ENCODE measurements at places on chromosomes 7 and 10. TPM values are rescaled to one million over a fixed set of nuclear protein-coding genes. Genes with fewer than 3 reads are reported as not detected.

Gene PKD2L1
- total RNA-seq: not detected

Gene HMX2
- total RNA-seq: 0.90 TPM

Gene CPA2
- not detected for total RNA-seq

Gene CPN1
- not detected for total RNA-seq

Gene NPY4R
- total RNA-seq: not detected

Gene CDHR1
- total RNA-seq: 1.8 TPM

DNA sequence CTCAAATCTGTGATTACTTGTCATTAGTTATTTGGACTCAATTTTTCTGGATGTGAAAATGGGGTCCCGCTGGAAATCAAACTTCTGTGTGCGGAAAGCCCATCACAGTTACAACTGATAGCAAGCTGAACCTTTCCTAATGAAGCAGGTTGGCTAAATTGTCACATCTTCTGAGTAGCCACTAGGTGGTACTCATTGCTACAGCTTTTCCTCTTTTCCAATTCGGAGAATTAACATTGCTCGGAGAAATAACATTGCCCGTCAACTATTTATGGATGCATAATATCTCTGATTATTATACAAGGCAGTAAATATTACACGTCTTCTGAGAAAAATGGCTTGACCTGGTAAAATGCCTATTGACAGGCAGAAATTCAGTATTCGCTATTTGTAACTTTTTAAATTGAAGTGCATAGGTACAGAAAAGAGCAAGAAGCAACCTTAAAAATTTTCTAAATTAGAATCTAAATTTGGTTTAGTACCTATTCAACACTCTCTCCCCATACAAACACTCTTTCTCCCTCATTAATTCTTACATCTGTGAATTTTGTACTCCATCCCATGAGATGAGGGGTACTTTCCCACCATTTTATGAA, 17.3 kb upstream of the BLOC1S2 start:
- no peaks in the 10 kb centered on the region for H3K4me1 ChIP-seq
- H3K27ac ChIP-seq: no peak overlapping the region

- H3K36me3 ChIP-seq: no peaks in the 10 kb centered on the region
- peaks cover 6% of the 10 kb centered on the region for H3K27me3 ChIP-seq
- no peaks in the 10 kb centered on the region for H3K4me1 ChIP-seq
- no peak for DNase-seq
Measured at GRCh38 chr10:31657434-31657872, 271.2 kb downstream of the ARHGAP12 start.

DNA sequence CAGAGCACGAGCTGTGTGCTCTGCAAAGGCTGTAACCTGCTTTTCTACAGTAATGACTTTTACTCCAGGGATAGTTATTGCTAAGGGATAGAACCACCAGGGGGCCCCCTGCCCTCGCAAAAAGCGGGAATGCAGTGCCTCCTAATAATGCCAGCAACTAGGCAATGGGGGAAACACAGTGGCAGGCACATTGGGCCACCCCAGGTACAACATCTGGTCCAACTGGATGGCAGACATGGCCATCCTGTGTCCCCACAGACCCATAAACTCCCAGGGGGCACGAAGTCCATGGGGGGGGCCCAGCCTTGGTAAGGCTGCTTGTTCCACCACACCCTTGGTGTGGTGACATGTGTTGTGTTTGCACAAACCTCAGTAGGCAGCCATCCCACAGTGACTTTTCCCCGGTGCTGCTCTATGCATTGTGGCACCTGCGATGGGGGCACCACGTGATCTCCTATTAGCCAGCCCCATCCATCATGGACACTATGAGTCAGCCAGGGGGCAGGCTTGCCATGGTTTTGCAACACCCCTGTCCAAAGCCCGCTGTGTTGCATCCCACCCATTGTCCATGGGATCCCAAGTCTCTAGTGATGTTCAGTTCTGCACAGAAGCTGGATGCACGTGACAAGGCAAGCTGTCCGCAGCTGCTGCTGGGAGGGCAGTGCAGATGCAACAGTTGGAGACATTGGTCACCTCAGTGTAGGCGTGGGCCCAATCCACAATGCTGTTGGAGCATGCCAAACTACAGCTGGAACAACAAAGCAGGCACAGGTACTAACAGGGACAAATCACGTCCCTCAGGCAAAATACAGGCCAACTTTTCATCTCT, 84.0 kb downstream of the ANLN start:
- H3K36me3 ChIP-seq: no peaks in the 10 kb centered on the region
- peak; percentile 65 for DNase-seq
- H3K27ac ChIP-seq: peak overlapping the region; percentile 39
- peaks cover 20% of the 10 kb centered on the region for H3K4me1 ChIP-seq

DNA sequence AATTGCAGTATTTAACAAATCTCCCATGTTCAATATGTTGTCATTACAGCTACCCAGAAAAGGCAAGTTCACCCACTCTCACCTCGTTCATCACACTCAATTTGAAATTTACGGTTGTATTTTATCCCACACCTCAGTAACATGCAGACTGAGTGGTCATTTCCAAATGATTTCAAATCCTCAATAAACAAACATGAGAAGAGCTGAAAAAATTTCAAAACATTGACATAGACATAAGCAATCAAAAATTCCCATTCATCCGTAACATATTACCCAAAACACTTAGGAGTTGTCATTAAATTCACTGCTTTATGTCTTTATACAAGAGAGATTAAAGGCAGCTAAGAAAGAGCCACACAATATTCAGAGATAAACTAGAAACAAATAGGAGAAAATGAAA, 61.7 kb upstream of the NEBL start:
- H3K4me3 ChIP-seq: no peak overlapping the region
- H3K27ac ChIP-seq: no peak overlapping the region
- H3K27me3 ChIP-seq: no peaks in the 10 kb centered on the region
- no peak for DNase-seq
- H3K36me3 ChIP-seq: no peaks in the 10 kb centered on the region
- H3K4me1 ChIP-seq: no peaks in the 10 kb centered on the region

DNA sequence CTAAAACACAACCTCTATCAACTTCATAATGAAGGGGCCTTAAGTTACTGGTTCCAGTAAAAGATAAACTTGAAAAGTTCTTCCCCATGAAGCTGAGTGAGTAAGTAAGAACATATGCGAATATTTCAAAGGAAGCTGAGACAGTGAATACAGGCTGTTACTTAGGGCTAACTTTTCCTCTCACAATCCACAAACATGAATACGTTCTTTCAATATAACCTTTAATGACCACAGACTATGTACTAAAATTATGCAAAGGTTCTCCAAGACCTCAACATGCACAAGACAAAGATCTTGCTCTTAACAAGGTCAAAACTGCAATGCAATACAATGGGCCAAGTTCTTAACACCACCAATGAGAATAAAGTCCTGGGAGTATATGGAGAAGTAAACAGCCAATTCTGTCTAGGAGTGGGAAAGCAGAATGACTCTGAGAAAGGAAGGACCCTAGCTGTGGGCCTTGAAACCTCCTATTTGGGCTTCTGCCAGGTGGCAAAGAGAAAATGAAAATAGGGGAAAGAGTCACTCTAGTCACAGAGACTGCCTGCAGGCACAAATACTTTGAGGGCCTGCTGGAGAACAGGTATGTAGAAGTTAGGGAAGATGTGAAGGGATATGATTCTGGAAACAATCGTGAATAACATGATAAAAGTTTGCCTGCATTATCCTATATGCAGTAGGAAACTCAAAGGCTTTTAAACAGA, 43.7 kb downstream of the OSBPL3 start:
- H3K27ac ChIP-seq: peak overlapping the region; percentile 17
- no peak for DNase-seq
- H3K27me3 ChIP-seq: no peaks in the 10 kb centered on the region
- H3K4me1 ChIP-seq: peaks cover 42% of the 10 kb centered on the region
- H3K36me3 ChIP-seq: peaks cover 37% of the 10 kb centered on the region

DNA sequence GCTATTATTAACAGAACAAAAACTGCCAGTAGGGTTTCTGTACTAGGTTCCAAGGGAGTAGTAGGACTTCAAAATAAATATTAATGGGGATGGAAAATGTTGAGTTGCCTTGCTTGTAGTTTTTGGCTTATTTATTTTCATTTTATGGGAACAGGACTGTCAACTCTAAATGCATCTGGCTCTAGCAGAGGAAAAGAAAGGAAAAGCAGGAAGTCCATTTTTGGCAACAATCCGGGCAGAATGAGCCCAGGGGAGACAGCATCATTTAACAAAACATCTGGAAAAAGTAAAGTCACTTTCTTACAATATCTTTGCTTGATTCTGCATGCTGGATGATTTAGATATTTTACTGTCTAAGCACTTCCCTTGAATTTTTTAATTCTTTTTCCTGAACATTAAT, 69.4 kb downstream of the NOC3L start:
- no peaks in the 10 kb centered on the region for H3K36me3 ChIP-seq
- DNase-seq: no peak
- H3K27ac ChIP-seq: no peak overlapping the region
- H3K27me3 ChIP-seq: peaks cover 25% of the 10 kb centered on the region
- no peak overlapping the region for H3K4me3 ChIP-seq
- no peaks in the 10 kb centered on the region for H3K4me1 ChIP-seq

GRCh38 chr10:131855461-131856401, 45.1 kb upstream of the PPP2R2D start:
- H3K36me3 ChIP-seq: no peaks in the 10 kb centered on the region
- no peak for DNase-seq
- H3K27me3 ChIP-seq: peaks cover 1% of the 10 kb centered on the region
- H3K27ac ChIP-seq: no peak overlapping the region
- no peaks in the 10 kb centered on the region for H3K4me1 ChIP-seq

DNA sequence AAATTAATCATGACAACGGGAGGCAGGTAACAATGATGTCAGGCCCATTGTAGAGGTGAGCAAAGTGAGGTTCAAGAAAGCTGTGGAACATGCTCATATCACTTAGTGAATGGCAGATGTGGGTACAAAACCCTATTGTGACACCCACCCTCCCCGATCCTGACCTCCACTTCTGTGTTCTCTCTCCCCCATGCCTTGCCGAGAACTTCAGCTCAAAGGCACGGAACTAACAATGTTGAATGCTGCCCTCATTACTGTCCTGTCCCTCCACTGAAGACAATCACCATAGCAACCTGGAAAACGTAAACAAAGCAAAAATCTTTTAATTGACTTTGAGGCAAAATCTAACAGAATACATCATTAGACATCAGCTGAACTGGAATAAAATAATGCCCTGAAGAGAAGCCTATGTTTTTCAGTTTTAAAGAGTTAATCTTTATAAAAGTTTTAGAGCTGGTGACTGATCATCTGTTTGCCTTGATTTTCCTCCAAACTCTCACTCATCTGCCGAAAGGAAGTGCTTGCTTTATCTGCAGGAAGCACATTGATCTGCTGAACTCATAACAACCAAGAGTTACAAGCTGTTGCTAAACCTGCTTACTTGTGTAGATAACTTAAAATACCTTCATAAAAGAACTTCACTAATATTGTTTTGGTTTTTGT, 133.6 kb downstream of the CUBN start:
- H3K27me3 ChIP-seq: no peaks in the 10 kb centered on the region
- H3K4me3 ChIP-seq: no peak overlapping the region
- H3K4me1 ChIP-seq: peaks cover 9% of the 10 kb centered on the region
- no peak for DNase-seq

GRCh38 chr7:75658369-75658768, 80.4 kb downstream of the HIP1 start:
- DNase-seq: no peak
- H3K4me1 ChIP-seq: no peaks in the 10 kb centered on the region
- no peaks in the 10 kb centered on the region for H3K27me3 ChIP-seq
- H3K36me3 ChIP-seq: no peaks in the 10 kb centered on the region

DNA sequence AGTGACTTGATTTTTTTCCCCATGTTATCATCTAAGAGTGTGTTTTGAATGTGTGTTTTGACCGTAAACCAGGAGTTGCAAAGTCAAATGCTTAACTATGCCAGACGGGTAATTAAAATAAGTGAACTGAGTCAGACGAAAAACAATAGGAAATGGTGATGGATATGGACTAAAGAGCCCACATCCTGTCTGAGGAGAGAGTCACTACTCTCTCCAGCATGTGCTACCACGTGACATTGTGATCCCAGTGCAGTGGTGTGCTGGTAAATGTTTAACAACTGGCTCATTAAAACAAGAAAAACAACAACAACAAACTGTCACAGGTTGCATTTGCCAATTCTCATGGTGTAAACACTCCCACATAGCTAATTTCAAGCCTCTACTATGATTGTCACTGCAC, 164.3 kb downstream of the SUGCT start:
- H3K36me3 ChIP-seq: no peaks in the 10 kb centered on the region
- H3K4me1 ChIP-seq: peaks cover 4% of the 10 kb centered on the region
- H3K4me3 ChIP-seq: no peak overlapping the region
- H3K27me3 ChIP-seq: no peaks in the 10 kb centered on the region
- no peak for DNase-seq

DNA sequence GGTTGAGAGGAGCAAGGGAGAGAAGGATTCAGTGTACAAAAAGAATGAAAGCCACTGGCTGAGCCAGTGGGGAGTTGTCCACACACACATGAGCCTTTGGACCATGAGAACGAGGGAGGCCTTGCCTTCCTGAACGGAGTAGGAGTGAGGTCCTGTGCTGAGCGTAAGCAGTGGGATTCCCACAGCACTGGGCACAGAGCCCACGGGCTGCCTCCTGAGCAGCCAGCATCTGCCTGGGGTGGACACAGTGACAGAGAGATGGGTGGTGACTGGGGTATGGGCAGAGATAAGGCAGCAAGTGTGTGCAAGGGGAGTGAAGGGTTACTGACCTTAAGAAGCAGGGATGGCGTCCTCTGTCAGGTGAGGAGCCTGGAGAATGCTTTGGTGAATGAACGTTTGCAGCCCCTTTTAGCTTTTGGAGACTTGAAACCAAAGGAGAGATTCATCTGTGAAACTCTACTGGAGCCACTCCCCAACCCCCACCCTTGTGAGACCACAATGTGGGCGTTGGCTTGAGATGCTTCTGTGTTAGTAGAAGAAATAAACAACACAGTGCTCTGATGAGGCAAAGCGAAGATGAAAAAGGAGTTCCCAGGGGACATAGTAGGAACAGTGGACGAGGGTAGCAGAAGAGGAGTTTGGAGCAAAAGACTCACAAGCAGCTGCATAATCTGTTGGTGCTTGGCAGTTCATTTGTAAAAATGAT, 56.5 kb downstream of the FIGNL1 start:
- H3K27ac ChIP-seq: peak overlapping the region; percentile 98
- H3K4me1 ChIP-seq: peaks cover 91% of the 10 kb centered on the region
- peak; percentile 85 for DNase-seq
- H3K27me3 ChIP-seq: no peaks in the 10 kb centered on the region
- peaks cover 86% of the 10 kb centered on the region for H3K36me3 ChIP-seq

DNA sequence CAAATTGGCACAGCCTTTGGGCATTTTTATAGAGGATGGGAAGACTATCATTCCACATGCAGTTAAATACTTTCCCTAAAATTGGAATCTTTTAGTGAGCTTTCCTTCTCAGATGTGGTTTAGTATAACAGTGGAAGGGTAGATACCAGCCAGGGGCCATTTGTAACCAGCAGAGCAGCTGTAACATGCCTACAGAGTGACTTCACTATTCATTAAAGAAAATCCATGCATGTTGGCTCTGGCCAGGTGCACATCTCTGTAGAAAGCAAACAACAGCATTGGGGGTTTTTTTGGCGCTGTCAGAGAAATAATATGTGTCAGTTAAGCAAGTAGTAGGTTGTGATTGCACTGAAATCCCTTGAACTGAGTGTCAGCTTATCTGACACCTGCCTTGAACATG, 115.6 kb downstream of the LHFPL3 start:
- H3K4me1 ChIP-seq: no peaks in the 10 kb centered on the region
- no peak overlapping the region for H3K4me3 ChIP-seq
- no peaks in the 10 kb centered on the region for H3K36me3 ChIP-seq
- H3K27ac ChIP-seq: no peak overlapping the region
- DNase-seq: no peak

GRCh38 chr7:27032839-27033238, 63.0 kb downstream of the HOXA1 start:
- no peak overlapping the region for H3K27ac ChIP-seq
- H3K36me3 ChIP-seq: no peaks in the 10 kb centered on the region
- DNase-seq: no peak
- no peak overlapping the region for H3K4me3 ChIP-seq
- H3K4me1 ChIP-seq: peaks cover 21% of the 10 kb centered on the region
- H3K27me3 ChIP-seq: no peaks in the 10 kb centered on the region
